Activated CD4-positive, alpha-beta memory T cell treated with anti-CD3 and anti-CD28 coated beads for 36 hours (primary cell): ENCODE measurements at places on chromosomes 12 and 14. TPM values are rescaled to one million over a fixed set of nuclear protein-coding genes. Genes with fewer than 3 reads are reported as not detected.

- no peaks in the 10 kb centered on the region for H3K4me1 ChIP-seq
- no peaks in the 10 kb centered on the region for H3K36me3 ChIP-seq
- H3K27ac ChIP-seq, result no peak overlapping the region
- no peak for DNase-seq
Measured at GRCh38 chr12:130478786-130479185, 141.1 kb downstream of the PIWIL1 start.

DNA sequence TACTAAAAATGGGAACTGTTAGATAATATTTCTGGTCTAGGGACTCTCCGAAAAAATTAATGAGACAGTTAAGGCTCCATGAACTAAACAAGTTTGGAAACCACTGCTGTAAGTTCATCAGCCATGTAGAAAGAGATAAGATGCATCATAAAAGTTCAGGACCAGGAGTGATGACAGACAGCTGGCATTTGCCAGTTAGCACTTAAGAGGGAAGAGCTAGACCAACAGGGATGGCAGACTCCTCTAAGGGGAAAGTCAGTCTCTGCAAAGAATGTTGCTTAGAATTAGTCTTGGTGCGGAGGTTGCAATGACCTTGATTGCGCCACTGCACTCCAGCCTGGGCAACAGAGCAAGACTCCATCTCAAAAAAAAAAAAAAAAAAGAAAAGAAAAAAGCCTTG, 129.4 kb downstream of the SYNE2 start:
- no peak overlapping the region for H3K27ac ChIP-seq
- H3K4me3 ChIP-seq, result no peak overlapping the region
- no peak for DNase-seq
- no peaks in the 10 kb centered on the region for H3K27me3 ChIP-seq
- H3K4me1 ChIP-seq, result peaks cover 15% of the 10 kb centered on the region
- H3K36me3 ChIP-seq, result peaks cover 23% of the 10 kb centered on the region

DNA sequence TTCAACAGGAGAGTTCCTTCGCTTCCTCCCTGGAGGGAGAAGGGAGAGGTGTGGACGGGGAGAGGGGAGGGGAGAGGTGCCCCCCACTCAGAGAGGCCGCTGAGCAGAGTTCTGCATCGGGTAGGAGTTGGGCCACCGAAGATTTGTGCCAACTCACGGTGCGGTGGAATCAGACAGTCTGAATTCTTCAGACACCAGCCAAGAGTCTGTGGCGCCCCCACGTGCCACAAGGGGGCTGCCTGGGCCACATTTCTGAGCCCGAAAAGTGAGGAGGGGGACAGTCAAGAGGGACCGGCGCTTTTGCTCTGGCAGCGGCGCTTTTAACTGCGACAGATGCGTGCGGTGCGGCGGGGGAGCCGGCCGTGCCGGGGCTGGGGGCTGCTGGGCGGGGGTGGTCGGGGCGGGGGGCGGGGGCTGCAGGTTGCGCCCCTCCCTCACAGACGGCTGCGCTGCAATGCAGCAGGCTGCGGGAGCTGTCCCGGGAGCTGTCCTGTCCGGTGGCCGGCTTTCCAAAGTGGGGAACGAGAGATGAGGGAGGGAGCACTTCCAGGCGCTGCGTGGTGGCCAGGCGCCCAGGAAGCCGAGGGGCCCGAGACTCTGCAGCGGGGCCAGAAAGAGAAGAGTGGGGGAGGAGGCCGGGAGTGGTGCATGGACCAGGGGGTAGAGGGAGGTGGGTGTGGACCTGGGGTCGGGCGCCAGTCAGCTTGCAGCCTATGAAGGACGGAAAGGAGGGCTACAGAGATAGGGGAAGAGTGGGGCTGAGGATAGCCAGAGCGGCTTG, 975 bp upstream of the RTL1 start:
- H3K27ac ChIP-seq, result no peak overlapping the region
- no peaks in the 10 kb centered on the region for H3K36me3 ChIP-seq
- no peaks in the 10 kb centered on the region for H3K4me1 ChIP-seq
- no peak for DNase-seq
- H3K4me3 ChIP-seq, result no peak overlapping the region
- H3K27me3 ChIP-seq, result peaks cover 40% of the 10 kb centered on the region

- H3K4me3 ChIP-seq, result no peak overlapping the region
- no peak overlapping the region for H3K27ac ChIP-seq
Measured at GRCh38 chr14:97411938-97412612, 614.9 kb downstream of the VRK1 start.

- H3K4me3 ChIP-seq, result no peak overlapping the region
- DNase-seq, result no peak
- peaks cover 3% of the 10 kb centered on the region for H3K27me3 ChIP-seq
- peaks cover 3% of the 10 kb centered on the region for H3K4me1 ChIP-seq
Measured at GRCh38 chr12:93526786-93527428, 45.6 kb upstream of the SOCS2 start.

DNA sequence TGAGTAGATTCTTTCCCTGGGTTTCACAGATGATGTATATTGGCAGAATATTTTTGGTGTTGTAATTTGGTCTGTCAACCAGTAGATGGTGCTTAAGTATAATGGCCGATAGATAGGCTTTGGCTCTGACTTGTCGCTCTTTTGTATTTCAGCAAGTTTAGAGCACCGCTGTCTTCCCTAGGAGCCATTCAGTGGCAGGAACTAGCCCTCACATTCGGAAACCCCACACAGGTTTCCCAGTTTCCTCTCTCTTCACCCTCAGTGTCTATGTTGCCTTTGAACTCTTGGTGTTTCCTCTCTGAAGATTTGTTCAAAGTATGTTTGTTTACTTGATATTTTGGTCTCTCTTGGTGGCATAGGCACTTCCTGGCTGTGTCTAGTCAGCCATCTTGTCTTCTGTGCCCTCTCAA, 102.2 kb downstream of the GPHN start:
- H3K4me3 ChIP-seq, result no peak overlapping the region
- no peak for DNase-seq
- H3K27me3 ChIP-seq, result no peaks in the 10 kb centered on the region
- H3K36me3 ChIP-seq, result peaks cover 22% of the 10 kb centered on the region

DNA sequence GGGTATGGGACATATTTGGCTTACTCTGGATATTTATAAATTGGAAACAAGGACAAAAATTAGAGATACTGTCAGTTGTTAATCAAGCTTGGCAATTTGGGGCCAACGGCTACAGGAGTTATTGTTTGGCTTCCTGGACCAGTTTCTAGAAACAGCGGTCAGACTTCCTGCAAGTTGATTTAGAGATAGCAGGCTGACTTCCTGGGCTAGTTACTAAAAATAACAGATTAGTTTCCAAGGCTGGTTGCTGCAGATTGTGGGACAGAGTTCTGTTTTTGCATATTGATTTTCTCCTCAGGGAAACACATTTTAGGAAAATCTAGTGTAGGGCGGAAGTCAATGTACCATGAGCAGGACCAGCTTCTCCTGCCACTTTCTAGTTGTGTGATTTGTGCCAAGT, 144.0 kb upstream of the TMPO start:
- no peak overlapping the region for H3K27ac ChIP-seq
- peaks cover 12% of the 10 kb centered on the region for H3K27me3 ChIP-seq
- no peak overlapping the region for H3K4me3 ChIP-seq
- H3K4me1 ChIP-seq, result peaks cover 10% of the 10 kb centered on the region
- no peaks in the 10 kb centered on the region for H3K36me3 ChIP-seq
- no peak for DNase-seq

DNA sequence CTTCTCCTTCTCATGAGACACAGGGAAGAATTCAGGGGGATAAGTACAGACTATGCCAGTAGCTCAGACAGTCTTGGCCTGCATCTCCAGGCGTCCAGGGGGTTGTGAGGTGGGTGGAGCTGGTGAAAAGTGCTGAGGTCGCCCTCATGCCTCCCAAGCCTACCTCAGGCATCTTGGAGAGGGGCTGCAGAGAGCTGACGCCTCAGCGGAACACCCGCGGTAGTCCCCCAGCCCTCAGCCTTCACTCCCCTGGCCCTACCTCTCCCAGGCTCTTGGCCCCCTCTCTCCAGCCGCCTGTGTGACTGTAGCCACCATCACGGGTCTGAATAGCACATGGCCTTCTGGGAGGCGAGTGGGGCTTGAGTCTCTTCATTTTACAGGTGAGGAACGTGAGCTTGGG, 59.8 kb upstream of the DLK1 start:
- peaks cover 2% of the 10 kb centered on the region for H3K4me1 ChIP-seq
- H3K27ac ChIP-seq, result no peak overlapping the region
- no peaks in the 10 kb centered on the region for H3K36me3 ChIP-seq
- H3K27me3 ChIP-seq, result peaks cover 25% of the 10 kb centered on the region
- no peak overlapping the region for H3K4me3 ChIP-seq

GRCh38 chr12:751192-751998, 984 bp upstream of the WNK1 start:
- no peaks in the 10 kb centered on the region for H3K27me3 ChIP-seq
- H3K4me3 ChIP-seq, result no peak overlapping the region

DNA sequence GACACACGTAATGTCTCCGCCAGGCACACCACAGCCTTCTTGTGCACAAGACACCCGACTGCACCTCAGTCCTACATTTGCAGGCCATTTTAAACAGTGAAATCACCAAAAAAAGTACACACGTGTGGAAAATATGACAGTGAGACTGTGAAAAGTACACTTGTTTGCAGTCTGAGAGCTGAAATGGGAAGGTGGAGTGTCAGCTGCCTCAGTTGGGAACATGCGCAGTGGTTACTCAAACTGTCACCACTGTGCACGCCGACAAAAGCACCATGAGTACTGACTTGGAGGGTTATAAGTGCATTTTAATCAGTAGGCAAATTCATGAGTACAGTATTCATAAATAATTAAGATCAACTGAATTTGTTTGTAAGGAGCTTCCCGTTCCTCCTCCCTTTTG, 15.8 kb downstream of the VPS33A start:
- H3K27me3 ChIP-seq, result no peaks in the 10 kb centered on the region
- no peak overlapping the region for H3K27ac ChIP-seq
- H3K36me3 ChIP-seq, result peaks cover 5% of the 10 kb centered on the region
- no peak for DNase-seq
- H3K4me3 ChIP-seq, result no peak overlapping the region

DNA sequence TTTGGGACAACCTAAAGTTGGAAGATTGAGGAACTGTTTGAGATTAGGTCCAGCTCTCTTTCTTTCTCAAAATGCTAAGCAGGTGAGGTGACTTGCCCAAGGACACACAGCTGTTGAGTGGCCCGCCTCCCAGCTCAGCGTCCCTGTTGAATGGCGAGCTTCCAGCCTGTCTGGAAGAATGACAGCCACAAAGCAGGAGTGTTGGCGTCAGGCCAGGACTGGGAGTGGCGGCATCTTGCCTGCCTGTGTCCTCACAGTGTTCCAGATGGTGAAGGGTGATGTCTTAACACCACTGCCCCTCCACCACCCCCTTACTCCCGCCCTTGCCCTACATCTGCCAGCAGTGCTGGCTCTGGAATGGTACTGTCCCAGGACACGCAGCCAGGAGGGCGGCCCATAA, 4.4 kb upstream of the CEBPE start:
- peaks cover 34% of the 10 kb centered on the region for H3K4me1 ChIP-seq
- no peaks in the 10 kb centered on the region for H3K36me3 ChIP-seq
- H3K27ac ChIP-seq, result no peak overlapping the region

GRCh38 chr12:128864516-128865186, 11.4 kb downstream of the GLT1D1 start:
- H3K4me1 ChIP-seq, result no peaks in the 10 kb centered on the region
- no peak overlapping the region for H3K4me3 ChIP-seq
- no peak overlapping the region for H3K27ac ChIP-seq
- H3K27me3 ChIP-seq, result no peaks in the 10 kb centered on the region

GRCh38 chr14:21182166-21182565, 26.3 kb upstream of the OR5AU1 start:
- no peak for DNase-seq
- H3K27me3 ChIP-seq, result peaks cover 8% of the 10 kb centered on the region
- H3K27ac ChIP-seq, result no peak overlapping the region
- H3K36me3 ChIP-seq, result peaks cover 2% of the 10 kb centered on the region
- no peak overlapping the region for H3K4me3 ChIP-seq

DNA sequence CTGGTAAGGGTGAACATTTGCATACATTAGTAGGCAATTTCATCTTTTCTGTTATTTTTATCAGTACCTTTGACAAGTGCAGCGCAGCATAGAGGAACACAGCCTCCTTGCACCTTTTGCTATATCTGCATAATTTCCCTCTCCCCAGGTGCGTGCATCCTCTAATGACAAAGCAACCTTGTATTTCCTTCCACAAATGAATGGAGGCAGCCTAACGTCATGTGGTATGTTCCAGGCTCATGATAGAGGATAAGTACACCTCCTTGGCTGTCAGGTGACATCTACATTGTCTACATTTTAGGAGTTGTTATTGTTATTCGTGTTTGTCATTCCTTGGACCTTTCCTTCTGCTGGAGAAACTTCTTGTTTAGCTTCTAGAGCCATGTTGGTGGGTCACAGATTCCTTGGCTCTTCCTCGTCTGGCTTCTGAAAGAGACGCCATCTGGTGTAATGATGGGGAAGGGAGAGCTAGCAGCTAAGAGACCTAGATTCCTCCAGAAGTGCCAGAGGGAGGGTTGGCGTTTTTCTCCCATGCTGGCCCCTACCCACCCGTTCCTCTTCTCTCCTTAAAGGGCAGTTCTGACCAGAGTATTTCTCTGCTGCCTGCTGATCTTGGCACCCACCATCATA, 37.0 kb downstream of the EVL start:
- peak overlapping the region; percentile 90 for H3K27ac ChIP-seq
- H3K27me3 ChIP-seq, result no peaks in the 10 kb centered on the region
- peaks cover 46% of the 10 kb centered on the region for H3K36me3 ChIP-seq

DNA sequence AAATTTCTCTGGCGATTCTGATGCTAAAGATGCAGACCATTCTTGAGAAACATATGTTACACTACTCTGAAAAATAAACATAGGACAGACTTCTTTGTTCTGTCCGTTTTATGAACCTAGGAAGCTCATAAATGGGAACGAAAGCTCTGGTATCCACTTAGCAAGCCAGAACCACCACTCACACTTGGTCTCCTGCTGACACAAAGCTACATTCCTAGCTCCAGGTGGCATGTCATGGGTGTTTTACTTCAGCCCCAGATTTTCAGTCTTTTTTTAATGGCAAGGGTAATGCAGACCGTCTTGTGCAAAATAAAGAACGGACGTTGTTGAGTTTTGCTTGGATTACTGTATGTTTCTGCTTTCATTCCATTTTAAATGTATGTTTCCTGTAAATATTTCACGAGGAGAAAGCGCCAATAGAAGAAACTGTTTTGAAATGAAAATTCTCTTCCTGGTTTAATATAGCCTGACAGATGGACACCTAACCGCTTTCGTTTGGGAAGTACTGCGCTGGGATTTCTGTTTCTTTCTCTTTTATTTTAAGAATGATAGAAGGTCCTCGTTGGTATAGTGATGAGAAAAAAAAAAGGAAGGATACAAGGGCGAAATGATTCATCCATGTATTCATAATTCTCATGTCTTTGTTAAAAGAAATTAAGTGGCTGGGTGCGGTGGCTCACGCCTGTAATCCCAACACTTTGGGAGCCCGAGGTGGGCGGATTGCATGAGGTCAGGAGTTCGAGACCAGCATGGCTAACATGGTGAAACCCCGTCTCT, 871 bp upstream of the COQ5 start:
- no peaks in the 10 kb centered on the region for H3K27me3 ChIP-seq
- peak overlapping the region; percentile 97 for H3K27ac ChIP-seq
- peaks cover 19% of the 10 kb centered on the region for H3K4me1 ChIP-seq

DNA sequence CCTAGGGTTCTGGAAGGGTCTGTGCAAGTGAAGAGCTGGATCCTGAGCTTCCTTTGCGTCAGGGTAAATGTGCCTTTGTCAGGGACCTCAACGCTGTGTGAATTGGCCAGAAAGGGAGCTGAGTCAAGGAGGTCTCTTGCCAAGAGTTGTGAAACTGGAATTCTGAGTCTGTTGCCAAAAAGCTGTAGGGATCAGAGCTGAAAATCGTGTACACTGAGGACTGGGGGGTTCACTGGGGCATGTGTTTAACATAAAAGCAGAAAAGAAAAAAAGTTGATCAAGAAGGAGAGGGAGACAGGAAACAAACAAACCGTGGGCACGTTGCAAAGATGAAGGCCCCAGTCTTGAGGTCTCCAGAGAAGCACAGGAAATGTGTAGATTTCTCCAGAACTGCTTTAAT, 1081.5 kb downstream of the VRK1 start:
- H3K4me1 ChIP-seq, result peaks cover 37% of the 10 kb centered on the region

RAN gene
- 2,144 TPM for total RNA-seq

NELL2 gene
- 43.5 TPM for total RNA-seq

NOPCHAP1 gene
- total RNA-seq, result 30.9 TPM

GPRC5A gene
- total RNA-seq, result 0.10 TPM

SMIM41 gene
- not detected for total RNA-seq

OTOGL gene
- total RNA-seq, result not detected
